Stimulated activated CD4-positive, alpha-beta T cell treated with anti-CD3 and anti-CD28 coated beads, Interleukin-1b, Interleukin-23, amount 100 ng/mL, for 1 hour (primary cell): ENCODE measurements at places on chromosomes 5 and 9.

GRCh38 chr5:72597456-72597948, 90.3 kb upstream of the ZNF366 start:
- no peak for DNase-seq

DNA sequence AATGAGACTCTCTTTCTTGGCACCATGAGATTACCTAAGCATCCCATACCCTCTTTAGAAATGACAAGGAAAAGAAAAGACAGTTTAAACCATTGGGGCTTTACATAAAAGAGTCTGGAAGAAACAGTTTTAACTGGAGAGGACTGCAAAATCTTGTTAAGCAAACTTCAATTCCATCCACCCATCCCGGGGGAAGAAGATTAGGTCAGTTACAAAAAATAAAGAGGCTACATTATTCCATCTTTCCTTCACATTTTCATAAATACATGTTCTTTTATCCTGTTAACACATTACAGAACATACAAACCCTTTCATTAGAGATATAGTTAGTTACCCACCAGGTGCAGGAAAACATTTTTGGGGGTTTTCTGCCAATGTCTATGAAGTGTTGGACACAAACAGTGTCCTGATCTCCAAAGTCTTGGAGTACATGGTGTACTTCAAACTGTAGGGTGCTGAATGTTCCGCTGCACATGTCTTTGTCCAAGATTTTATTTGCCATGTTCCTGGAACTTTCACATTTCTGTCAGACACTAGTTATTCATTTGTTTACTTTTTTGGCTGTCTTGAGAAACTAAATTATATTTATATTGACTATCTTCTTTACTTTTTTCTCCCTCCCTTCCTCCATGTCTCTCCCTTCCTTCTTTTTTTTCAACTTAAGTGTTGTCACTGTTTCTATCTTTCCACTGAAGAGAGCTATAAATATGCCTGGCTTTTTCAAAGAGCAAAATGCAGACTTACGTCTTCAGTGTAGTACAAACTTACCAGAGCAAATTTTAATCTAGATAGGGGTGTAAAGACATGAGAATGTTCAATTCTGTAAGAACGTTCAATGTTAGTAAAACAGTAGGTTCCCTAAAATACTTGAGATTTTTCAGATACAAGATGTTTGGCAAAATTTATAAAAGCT, 410.9 kb upstream of the PRR16 start:
- no peak for DNase-seq

DNA sequence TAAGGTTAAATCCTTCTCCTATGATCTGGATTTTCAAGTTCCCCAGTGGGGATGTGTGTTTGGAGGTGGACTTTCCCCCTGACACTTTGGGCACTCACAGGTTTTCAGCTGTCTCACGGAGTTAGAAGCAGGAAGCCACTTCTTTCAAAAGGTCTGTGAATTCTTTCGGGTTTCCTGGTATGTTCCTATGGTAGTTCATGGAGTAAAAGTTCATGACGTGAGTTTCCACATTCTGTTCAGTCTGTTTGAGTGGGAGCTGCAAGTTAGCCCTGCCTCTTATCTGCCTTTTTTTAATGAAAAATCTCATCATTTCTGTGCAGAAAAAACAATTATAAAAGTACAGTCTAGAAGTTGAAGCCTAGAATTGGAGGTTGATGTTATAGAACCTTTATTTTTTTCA, 24.9 kb upstream of the SNCAIP start:
- DNase-seq: no peak

GRCh38 chr9:79185866-79186265, 385.9 kb upstream of the TLE4 start:
- no peak for DNase-seq

GRCh38 chr5:125399885-125400284, 653.4 kb upstream of the ZNF608 start:
- no peak for DNase-seq

GRCh38 chr9:92426501-92427145, 2.4 kb upstream of the OMD start:
- no peak for DNase-seq
